ENCODE measurements at places on chromosomes 5 and 9.

DNA sequence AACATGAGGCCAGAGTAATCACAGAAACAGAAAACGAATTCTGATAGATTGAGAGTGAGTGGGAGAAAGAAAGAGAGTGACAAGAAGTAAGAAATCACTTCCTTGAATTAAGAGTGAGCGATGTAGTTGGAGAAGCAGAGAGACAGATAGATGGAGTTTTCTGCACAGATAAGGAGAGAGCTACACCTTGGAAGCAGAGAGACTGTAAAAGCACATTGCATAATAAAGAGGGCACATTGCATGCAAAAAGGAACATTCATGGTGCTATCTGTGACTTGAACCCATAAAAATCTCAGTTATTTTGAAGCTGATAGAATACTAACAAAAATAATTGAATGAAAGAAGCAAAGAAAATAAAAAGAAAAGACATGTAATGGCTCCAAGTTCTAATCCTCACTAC is 943.8 kb downstream of the NR2F1-AS1 start:
- no peak for DNase-seq

DNA sequence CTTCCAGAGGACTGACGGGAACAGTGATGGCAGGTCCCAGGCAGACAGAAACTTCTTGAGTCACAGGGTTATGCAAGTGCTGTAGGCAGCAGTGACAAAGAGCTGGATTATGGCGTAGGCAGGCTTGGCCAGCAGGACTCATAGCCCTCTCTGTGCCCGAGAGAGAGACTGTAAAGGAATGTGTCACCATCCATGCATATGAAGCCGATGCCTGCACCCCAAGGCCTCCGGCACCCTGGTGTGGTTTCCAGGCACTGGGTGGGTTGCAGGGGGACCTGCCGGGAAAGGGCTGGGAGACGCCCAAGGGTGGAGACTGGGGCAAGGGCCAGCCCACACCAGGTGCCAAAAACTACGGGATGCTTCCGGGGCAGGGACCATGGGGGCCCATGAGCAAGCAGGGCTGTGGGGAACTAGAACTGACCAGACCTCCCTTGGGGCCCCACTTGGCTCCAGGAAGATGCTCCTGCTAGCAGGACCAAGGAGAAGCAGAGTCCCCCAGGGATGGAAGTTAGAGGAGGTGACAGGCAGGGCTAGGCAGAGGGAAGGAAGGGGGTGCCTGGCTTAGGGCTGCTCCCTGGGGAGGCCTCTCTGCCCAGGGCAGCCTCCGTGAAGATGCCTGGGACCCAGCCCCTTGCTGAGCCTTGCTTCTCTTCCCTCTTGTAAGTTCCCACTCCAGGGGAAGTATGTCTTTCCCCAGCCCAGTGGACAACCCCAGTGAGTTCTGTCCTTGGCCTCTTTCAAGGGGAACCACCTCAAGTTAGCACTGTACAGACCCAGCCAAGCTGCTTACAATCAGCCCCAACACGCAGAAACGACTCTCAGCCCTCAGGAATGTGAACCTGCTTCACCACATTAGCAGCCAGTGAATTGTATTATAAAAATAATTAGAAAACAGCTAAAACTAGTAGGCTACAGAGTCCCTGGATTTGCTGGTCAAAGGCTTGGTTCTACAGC is 10.5 kb upstream of the IPPK start:
- no peak for DNase-seq

DNA sequence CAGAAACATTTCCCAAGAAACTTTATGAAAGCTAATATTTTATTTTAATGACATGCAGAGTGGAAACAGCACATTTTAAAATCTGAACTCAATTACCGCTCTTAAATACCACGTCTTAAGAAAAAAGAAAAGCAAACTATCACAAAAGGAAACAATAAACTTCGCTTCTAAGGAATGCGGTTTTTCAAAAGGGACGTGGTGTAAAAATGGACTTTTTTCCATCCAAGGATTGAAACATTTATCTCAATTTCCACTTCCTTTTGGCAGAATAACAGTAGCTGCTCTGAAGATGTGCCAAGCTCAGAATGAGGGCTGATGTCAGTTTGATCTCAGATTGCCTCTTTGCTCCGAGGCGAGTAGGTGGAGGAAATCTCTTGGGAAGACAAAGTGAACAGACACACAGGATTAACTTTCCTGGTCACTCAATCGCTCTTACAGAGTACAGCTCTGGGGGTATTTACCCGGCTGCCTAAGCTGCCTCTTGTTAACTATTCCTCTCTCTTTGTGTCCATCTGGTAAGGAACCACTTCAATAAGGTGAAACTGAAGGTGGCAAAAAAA is 158.5 kb downstream of the TRPM6 start:
- no peak for DNase-seq

- no peak for DNase-seq
Measured at GRCh38 chr5:34703767-34704713, 47.9 kb downstream of the RAI14 start.

- DNase-seq = peak; percentile 47
Measured at GRCh38 chr5:154850255-154851062, at the start of gene FAXDC2. Gene FAXDC2 (minus strand): TSS chr5:154850603. CDS start chr5:154838178, 12,425 bp downstream.

DNA sequence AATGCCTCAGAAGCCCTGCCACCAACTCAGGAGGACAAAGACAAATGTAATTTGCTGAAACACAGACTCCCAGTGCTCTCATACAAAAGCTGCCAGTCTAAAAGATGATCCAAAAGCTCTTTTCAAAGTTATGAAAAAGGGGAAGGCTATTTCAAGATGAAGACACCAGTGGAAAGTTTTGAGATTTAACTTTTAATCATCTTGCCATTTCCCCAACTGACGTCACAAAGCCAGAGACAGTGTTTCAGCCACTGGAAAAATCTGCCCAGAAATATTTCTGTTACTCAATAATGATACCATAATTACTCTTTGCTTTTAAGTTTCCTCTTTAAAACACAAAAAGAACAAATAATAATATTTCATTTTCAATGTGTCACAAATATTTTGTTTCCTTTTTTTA is 20.9 kb downstream of the ENG start:
- DNase-seq = no peak

- DNase-seq = no peak
Measured at GRCh38 chr5:150180241-150181026, 9.4 kb upstream of the SLC6A7 start.

DNA sequence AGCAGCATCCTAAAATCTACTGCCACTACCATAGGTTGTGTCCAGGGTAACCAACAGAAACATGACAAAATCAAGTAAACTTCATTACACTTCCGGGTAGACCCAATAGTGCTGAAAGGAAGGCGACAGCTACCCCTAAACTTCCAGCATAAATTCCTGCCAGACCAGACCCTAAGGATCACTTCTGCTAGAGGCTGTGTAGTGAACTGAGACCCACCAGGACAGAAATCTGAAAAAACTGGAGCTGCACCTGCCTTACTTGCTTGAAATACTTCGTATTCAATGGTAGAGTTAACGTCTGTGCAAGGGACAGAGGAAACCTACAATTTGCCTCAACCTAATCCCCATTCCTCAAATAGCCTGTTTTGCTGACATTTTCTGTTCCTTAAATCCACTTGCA is 1.0 kb upstream of the SECISBP2 start:
- no peak for DNase-seq

- no peak for DNase-seq
Measured at GRCh38 chr5:102624405-102624804, 125.6 kb upstream of the SLCO6A1 start.
